Stimulated activated CD8-positive, alpha-beta memory T cell treated with anti-CD3 and anti-CD28 coated beads, Interleukin-12 subunit alpha, Interleukin-12 subunit beta, amount 100 ng/mL, for 4 hours (primary cell): ENCODE measurements at places on chromosomes 5 and 9.

DNA sequence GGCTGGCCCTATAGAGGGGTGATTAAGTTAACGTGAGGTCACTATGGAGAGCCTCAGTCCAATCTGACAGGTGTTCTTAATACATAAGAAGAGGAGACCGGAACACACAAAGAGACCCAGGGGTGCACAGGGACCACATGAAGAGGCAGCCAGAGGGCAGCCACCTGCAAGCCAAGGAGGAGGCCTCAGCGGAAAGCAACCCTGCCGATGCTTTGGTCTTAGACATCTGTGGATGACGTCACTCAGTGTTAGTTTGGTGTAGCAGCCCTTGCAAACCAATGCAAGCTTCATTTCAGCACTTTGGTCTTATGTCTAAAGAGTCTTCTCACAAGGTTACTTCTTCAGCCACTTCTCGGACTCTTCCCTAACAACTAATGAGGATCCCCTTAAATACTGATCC is 47.6 kb upstream of the GRHPR start:
- no peak for DNase-seq

DNA sequence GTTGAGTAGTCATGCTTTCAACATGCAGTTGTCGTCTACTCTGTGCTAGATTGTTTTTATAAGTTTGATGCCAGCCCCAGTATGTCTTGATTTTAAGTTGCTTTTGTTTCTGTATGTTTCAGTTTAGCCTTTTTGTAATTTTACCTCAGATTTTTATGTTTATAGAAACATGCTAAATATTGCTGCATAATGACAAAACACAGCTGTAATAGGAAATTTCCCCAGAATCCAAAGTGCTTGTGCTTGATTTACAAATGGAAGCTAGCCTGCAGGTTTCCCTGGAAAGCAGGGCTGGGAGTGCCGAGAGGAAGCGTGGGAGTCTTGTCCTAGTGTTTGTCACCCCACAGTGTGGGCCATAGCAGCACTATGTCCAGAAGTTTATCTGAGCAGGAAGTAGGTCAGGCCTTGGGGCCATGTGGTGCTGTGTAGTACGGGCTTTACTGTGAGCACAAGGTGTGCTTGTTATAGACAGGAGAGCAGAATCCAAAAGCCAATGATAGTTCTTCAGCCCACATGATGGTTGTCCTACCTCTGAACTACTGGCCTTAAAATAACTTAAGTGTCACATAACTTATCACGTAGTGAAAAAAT is 100.0 kb upstream of the NREP start:
- no peak for DNase-seq

DNA sequence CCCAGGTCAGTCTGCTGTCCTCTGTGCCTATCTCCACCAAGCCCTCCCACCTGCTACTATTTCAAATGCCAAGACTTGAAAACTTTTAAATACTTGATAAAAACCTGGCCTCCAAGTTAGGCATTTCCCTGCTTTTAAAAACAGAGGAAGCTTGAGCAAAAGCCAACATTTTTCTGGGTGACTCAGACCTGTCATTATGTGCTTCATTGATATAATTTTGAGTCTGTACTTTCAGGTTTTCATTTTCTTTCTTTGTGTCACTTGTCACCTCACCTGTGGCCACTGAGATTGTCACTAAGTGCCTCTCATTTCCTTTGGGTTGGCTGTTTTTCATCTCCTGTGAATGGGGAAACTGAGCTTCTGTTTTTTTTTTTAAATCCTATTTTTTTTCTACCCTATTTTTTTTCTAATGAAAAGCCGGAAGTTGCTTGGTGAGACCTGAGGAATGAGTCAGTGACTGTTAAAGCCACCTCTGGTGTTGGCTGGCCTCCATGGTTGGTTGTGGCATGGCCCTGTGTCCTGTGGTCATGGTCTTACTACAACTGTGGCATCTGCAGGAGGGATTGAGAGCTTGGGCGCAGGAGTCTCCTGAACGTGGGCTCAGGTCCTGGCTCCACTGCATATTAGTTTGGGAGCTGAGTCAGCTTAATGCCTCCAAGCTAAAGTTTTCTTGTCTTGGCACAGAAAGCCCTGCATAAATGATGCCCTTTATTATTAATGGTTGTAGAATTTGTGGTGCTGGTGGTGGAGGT is 56.7 kb downstream of the ARHGAP26 start:
- no peak for DNase-seq

GRCh38 chr5:104706600-104706999 is 1144.0 kb upstream of the NUDT12 start:
- DNase-seq: no peak

DNA sequence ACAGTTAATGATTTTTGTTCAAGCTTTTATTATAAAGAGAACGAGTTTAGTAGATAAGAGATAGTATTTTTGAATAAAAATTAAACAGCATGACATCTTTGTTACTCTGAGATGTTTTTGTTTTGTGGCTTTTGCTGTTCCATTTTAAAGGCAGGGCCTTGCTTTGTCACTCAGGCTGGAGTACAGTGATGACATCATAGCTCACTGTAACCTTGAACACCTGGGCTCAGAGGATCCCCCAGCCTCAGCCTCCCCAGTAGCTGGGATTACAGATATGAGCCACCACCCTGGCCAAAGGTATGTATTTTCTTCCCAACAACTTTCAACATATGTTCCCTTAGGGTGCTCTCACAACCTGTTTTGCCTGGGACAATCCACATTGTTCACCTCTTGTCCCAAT is 730.9 kb upstream of the RGMB start:
- DNase-seq: no peak

GRCh38 chr9:81372628-81373191 is 316.6 kb downstream of the TLE1 start:
- DNase-seq: no peak

DNA sequence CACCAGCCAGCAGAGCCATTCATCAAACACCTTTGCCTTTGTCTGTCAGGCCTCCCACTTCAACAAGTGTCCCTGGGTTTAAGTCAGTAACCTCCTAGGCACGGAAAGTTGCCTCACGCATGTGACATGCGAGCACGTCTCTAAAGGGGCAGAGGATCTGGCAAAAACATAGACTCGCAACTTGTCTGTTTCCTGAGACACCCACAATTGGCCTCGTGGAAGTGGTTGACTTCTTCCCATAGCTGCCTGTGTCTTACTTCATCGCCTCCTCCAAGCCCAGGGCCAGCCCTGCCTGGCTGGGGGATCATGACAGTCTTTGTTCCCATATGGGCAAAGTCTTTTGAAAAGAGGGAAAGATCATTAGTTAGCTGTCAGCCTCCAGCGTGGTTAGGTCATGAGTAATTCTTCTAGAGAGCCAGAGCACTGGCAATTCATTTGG is 35.5 kb upstream of the GLRX start:
- no peak for DNase-seq

- DNase-seq: no peak
Measured at GRCh38 chr5:126723643-126724042, 53.3 kb upstream of the LMNB1 start.

- no peak for DNase-seq
Measured at GRCh38 chr5:145500710-145501109, 334.4 kb downstream of the PRELID2 start.

DNA sequence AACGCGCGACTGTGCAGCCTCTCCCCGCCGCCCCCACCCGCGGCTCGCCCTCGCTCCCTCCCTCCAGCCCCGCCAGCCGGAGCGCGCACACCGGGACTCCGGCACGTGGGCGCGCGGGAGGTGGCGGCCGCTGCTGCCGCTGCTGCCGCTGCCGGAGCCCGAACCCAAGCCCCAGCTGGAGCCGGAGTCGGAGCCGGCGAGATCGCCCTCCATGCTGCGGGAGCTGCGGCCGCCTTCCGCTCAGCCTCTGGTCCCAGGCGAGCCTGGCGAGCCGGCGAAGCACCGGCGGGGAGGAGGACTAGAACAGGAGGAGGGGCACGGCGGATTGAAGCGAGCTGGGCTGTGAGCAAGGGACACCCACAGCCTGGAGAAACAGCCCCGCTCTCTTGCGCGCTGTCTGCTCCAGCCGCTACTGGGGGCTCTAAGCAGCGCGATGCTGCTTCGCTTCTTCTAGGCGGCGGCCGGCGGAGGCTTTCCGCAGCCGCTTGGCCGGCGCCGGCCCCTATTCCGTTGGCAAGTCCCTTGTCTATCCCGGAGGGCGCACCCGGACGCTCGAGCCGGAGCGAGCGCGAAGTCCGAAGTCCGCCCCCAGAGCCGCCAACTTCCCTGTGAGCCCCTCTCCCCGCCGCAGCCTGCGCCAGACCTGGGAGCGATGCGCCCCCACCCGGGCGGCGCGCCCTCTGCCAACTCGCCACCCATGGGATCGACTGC is 598.7 kb upstream of the SGCD start:
- no peak for DNase-seq

DNA sequence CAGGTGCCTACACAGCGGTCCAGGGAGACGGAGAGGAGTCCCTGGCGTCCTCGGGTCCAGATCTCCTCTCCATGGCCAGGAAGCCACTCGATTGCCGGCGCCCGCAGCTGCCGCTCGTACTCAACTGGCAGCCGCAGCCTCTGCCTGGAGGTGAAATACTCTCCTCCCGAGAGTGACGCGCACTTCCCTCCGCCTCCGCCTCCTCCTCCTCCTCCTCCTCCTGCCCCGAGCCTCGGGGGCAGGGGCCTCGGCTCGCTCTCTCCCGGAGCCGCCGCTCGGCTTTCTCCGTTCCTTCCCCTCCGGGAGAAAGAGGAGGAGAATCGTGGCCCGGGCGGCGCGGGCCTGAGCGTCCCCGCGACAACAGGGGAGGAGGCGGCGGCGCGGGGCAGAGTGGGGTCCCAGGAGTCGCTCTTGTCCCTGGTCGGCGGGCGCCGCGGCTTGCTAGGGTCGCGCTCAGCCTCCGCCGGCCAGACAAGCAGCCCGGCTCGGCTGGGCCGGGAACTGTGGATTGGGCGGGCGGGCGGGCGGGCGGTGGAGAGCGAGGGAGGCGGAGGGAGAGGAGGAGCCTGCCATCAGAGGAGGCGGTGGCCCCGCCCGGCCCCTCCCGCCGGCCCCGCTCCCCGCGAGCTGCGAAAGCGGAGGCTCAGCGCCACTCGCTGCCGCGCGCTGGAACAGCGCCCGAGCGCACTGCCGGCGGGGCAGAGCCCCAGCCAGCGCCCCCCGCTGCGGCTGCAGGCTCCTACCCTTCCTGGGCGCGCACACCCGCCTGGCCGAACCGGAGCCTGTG is at the start of gene CEMIP2:
TSS of gene CEMIP2 (minus strand) at position 126 of the 787 bp plus-strand sequence. CDS start 18,140 bp downstream, outside the sequence.
- DNase-seq: peak; percentile 84

DNA sequence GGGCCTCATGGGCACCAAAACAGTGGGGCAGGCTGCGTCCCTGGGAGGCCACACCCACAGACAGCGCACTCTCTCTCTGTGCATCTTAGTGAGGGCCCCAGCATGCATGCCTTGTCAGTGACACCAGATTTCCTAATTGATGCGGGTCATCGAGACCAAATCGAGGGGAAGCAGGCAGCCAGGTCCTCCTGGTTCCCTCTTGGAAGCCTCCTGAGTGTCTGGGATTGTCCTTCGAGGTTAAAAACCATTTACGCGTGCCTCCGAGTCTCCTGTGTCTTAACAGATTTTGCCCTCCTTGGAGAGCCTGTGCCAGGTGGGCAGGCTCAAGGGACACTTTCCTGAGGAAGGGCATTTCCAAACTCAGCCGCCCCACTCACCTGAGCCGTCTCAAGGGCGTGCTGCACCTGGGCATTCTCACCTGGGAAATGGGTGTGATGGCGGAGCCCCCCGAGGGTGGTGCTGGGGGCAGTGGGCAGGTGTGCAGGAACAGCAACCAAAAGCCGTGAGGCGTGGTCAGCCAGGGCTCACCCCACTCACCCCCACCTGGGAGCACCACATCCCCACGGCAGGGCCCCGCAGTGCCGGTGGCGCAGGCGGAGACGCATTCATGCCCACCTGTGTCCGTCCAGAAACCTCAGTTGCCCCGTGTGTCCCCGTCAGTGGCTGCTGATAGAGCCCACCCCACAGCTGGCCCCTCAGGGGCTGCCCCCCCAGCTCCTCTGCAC is 2.7 kb downstream of the SLC6A19 start:
- no peak for DNase-seq

DNA sequence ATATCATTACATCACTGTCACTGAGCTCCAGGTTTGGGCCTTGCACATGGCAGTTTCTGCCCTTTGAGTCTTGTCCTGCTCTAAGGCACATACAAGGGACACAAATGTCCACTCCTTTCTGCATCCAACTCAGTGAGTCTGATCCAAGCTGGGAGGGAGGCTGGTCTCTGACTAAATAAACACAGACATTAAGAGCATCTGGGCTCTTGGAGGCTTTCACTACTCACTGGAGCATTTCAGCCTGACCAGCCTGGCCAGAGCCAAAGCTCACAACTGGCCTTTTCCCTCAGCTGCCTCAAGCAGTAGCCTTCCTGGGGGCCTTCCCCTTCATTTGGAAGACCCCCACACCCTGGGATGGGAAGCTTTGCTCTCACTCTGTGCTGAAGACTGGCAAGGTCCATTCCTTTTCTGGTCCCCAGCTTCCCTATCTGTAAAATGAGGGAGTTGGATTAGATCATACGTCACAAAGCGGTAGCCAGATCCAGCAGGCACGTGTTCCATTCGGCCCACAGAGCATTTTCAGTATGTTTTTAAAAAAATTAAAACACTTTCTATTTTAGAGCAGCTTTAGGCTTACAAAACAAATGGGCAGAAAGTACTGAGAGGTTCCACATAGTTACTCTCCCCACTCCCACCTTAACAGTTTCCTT is 58.6 kb upstream of the XPA start:
- DNase-seq: no peak

DNA sequence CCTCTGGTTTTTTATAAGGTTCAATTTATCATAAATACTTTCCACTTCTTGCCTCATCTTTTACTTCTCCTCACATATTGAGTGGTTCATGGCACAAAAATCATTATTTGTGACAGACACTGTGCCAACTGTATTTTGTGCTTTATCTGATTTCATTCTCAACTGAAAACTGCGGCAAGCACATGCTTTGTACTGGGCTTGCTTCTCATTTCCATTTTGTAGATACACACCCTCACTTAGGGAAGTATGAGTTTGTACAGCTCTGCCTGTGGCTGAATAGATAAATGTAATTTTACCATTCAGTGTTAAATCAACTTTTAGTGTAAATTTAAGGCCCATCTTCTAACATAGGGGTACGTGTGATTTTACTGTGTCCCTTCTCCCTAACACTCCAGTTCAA is 83.6 kb downstream of the ANXA2R start:
- DNase-seq: no peak

GRCh38 chr5:150242251-150242894 is 47.2 kb downstream of the CAMK2A start:
- DNase-seq: no peak
